Lower lobe of right lung (tissue), 2 donors: ENCODE measurements at places on chromosomes 6 and 20.
A peak's percentile ranks its signal among the peaks of the same experiment; 100 is the strongest.

- DNase-seq, result peak; percentile 59
Measured at GRCh38 chr20:38805502-38805957, at the start of gene PPP1R16B. PPP1R16B (plus strand) TSS chr20:38805697; CDS start chr20:38835926, 30,229 bp downstream.

DNA sequence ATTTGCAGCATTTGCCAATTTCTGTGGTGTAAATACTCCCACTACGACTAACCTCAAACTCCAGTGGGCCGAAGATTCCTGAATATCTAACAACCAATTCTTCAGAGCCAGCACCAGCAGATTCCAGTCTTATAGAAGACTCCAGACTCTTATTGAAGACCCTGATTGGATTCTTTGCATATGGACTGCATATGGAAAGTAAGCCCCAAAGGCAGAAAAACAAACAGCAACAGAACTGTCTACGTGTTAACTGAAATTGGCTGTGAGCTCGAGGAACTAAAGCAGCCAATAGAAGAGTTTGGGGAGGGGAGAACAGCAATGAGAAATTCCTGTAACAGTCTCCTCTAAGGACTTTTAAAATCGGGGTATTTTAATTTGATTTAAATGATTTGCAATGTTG is 19.7 kb upstream of the NRSN1 start:
- DNase-seq, result no peak

GRCh38 chr6:7137335-7138045 is 29.7 kb downstream of the RREB1 start:
- no peak for DNase-seq

- DNase-seq, result no peak
Measured at GRCh38 chr6:67630146-67630545, 1004.9 kb upstream of the ADGRB3 start.

- no peak for DNase-seq
Measured at GRCh38 chr6:137150072-137150471, 23.4 kb downstream of the IL22RA2 start.

GRCh38 chr6:66068907-66069306 is 361.9 kb upstream of the EYS start:
- DNase-seq, result no peak

GRCh38 chr6:36023996-36024795 is at the start of gene SLC26A8:
SLC26A8 (minus strand) TSS chr6:36024641; CDS start chr6:36019707, 4,934 bp downstream.
- DNase-seq, result no peak

GRCh38 chr20:47099825-47100441 is 205.3 kb downstream of the EYA2 start:
- DNase-seq, result no peak

GRCh38 chr6:43639984-43640800 is 4.6 kb downstream of the MAD2L1BP start:
- no peak for DNase-seq

DNA sequence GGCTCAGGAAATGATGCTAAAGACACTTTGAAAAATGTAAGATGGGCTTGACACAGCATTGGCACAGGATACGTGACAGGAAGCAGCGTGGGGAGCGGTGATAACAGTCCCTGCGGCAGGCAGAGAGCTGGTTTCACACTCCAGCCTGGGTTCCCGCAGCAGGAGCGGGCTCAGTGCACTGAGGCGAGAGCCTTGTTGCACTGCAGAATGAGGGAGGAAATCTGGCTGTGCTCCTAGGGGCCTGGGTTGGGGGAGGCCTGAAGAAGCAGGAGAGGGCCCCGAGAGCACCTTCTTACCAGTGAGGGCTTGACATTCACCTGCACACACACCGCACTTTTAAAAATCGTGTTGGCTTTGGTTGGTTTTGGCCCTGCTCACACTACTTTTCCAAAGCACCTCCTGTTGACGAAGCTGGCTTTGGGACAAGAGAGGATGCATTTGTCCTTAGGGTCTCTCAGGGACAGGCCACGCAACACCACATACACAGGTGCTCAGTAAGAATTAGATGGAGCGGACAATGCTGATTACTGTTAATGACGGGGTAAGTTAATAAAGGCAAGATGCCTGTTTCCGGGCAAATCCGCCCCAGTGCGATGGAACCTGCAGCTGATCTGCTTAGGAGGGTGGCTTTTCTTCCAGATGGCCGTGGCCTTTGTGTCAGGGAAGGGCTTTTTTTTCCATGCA is 49.4 kb upstream of the ARMC2 start:
- peak; percentile 59 for DNase-seq

GRCh38 chr6:32581315-32582095 is 8.1 kb downstream of the HLA-DRB1 start:
- no peak for DNase-seq

- no peak for DNase-seq
Measured at GRCh38 chr6:76644231-76644630, 571.8 kb upstream of the IMPG1 start.

GRCh38 chr20:8646716-8647115 is 422.2 kb upstream of the PLCB4 start:
- no peak for DNase-seq

- no peak for DNase-seq
Measured at GRCh38 chr20:61692479-61692878, 373.2 kb downstream of the TAF4 start.

- peak; percentile 2 for DNase-seq
Measured at GRCh38 chr6:36730424-36731380, 33.1 kb downstream of the RAB44 start.

DNA sequence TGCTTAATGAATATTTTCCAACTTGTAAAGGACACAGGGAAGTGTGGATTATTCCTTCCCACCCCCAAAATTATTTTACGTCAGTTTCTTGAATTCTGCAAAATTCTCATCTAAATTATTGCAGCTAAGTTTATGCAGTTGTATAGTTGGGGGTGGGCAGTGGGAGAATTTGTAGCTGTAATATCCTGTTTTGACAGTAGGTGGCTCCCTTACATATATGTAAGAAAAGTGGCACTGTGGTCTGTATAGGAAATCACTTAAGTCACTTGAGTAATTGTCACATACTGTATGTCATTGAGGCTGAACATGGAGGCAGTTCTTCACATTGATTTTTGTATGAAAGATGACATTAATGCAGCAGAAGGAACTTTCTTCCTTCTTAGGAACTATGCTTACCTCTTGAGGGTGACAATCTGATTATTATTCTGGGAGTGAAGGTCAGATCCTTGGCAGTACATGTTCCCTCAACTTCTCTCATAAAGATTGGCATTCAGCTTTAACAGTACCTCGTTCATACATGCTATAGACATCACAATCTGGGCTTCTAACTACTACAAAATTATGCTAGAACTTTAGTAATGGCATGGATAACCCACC is 14.6 kb upstream of the CFAP206 start:
- no peak for DNase-seq

GRCh38 chr6:84059082-84059481 is 25.5 kb downstream of the MRAP2 start:
- no peak for DNase-seq

DNA sequence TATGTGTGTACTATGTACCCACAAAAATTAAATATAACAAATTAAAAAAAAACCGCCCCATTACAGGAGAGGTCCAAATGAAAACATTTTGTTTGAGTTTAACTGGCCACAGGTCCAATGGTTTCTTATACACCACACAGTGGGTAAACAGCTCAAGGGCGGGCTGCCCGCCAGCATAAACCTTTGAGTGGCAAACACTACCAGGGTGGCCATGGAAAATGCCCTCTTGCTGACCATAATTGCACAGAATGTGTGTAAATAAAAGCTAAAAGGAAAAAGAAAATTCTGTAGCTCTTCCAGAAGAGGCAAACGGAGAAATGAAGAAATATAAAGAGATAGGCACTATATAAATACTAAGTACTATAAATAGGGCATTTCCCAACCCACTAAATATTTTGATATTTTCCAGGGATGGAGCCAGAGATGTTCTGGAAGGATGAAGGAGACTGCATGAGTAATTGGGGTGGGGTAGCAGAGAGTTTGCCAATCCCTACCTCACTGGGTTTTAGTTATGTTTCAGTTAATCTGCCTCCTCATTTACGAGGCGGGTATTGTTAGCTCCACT is 1.1 kb upstream of the CDC5L start:
- DNase-seq, result peak; percentile 85

- no peak for DNase-seq
Measured at GRCh38 chr6:101832371-101832770, 438.9 kb downstream of the GRIK2 start.

DNA sequence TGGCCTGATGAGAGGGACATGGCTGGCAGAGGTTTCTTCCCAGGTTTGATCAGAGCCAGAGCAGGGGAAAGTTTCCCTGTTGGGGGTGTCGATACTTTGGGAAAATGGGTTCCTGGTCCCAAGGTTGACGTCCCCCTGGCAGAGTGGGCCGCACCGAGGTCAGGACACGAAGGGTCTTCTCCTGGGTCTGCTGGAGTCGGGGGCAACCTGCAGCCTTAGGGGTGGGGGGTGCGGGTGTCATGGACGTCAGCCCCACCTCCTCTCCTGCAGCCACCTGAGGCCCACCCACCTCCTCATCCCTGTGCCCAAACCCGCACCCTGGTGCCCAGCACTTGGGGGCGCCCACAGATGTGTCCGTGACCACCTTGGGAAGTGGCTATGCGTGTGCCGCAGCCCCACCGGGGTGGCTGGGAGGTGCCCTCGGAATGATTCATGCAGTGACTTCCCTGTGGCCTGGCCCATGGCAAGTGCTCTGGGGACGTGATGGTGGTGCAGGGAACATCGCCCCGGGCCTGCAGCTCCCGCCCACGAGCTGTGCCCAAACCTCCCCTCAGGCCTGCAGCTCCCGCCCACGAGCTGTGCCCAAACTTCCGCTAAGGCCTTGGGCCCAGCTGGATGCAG is 64.9 kb downstream of the YTHDF1 start:
- DNase-seq, result peak; percentile 35

GRCh38 chr6:75946146-75946831 is 126.2 kb downstream of the IMPG1 start:
- DNase-seq, result no peak

GRCh38 chr6:52994031-52994838 is 849 bp downstream of the GSTA4 start:
- no peak for DNase-seq

DNA sequence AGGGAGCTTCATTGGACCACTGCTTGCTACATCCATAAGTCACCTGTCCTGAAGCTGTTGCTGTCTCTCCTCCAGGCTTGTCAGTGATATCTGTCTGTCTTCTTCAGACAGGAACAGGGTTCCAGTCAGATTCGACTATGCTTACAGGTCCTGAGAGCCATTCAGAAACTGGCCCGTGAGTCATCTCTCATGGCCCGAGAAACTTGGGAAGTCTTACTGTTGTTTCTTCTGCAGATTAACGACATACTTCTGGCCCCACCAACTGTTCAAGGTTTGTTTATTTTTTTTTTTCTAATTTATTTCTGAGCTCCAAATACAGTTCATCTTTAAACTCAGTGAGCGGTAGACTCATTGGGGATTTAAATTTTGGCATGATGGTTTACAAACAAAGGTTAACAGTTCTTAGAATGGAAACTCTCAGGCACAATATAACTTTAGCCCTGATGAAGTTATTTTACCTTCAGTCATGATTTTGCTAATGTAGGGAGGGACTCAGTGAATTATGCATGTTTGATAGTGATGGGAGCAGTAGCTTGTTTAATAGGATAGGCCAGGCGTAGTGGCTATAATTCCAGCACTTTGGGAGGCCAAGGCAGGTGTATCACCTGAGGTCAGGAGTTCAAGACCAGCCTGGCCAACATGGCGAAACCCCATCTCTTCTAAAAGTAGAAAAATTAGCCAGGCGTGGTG is 24.7 kb downstream of the RALGAPB start:
- DNase-seq, result no peak

DNA sequence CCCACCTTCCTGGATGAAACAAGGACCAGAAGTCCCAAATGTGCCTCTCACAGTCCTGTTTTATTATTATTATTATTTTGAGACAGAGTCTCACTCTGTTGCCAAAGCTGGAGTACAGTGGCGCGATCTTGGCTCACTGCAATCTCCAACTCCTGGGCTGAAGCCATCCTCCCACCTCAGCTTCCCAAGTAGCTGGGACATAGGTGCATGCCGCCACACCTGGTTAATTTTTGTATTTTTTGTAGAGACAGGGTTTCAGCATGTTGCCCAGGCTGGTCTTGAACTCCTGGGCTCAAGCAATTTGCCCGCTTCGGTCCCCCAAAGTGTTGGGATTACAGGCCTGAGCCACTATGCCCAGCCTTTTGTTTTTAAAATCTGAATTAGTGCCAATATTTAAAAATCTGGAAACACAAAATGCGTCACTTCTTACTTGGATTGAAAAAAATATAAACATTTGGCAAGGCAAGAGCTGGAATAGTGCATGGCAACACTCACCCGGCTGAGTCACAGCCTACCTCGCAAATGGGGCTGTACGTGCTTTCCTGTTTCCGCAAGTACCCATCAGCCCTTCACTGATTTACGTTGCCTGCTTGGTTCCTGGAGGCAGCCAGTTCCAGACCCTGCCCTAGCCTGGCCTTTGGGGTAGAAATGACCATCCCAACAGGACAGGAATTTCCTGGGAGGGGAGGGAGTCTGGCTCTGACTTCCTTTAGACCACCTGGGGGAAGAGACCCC is 6.3 kb downstream of the SDCBP2 start:
- no peak for DNase-seq

- DNase-seq, result no peak
Measured at GRCh38 chr20:6489361-6490171, 277.9 kb upstream of the BMP2 start.

DNA sequence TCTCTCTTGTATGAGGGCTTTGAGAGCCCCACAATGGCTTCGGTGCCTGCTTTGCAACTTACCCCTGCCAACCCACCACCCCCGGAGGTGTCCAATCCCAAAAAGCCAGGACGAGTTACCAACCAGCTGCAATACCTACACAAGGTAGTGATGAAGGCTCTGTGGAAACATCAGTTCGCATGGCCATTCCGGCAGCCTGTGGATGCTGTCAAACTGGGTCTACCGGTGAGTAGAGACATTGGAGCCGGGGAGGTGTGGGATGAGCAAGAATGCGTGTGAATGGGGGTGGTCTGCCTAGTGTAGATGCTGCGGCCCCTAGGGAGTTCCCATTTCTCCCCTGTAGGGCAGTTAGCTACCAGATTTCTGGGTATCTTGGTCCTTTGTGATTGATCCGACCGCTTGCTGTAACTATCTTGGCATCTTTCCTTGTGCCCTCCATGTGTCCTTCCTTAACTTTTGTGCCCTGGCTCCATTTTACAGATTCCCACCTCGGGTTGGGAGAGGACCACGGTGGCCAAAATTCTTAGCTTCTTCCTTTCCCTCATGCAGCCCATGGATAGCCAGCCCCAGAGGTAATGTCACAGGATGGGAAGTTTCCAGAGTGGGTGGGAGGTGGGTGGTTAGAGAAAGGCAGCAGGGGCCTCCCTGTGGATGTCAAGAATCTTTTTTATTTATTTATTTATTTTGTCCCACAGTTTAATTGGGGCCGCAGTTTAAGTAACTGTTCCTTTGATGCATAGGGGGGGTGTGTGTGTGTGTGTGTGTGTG is 6.3 kb downstream of the BRD2 start:
- no peak for DNase-seq

DNA sequence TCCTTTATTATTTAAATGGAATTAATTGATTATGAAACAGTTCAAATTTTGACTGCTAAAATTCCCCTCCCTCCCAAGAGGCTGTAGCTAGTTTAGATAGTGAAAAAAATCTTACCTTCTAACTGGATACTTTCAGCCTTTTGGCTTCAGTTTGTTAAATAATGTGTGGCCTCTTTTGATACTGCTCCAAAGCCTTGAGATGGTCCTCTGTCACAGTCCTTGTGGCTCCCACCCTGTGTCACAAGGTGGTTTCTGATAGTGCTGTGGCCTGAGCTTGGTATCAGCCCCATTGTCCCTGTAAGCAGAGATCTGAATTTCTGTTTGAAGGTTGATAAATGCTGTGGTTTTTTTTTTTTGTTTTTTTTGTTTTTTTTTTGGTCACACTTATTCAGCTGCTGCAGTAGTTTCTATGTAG is 20.8 kb downstream of the PANK2 start:
- no peak for DNase-seq
